Adrenal gland (tissue), 19 donors: ENCODE measurements at places on chromosomes 2 and 18.
A peak's percentile ranks its signal among the peaks of the same experiment; 100 is the strongest.

DNA sequence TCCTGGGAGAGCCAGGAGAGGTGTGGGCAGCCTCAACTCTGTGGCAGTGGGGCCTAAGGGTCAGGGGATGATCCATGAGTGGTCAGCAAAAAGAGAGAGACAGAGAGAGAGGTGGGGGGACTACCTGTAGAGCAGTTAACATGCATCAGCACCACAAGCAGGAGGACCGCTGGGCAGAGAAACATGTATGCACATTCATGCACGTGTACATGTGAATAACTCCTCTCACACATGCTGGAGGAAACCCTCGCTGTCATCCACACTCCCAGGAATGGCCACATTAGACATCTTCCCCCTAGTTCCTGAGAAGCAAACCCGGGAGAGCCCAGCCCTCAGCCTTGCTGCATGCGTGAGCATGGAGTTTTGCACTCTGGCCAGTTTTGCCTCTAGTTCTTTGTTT is 166.1 kb downstream of the SMAD7 start:
- no peak for DNase-seq

- DNase-seq = no peak
These were observed 149.4 kb upstream of the SMAD2 start for GRCh38 chr18:48079885-48080284.

GRCh38 chr2:140717481-140717880 is 1413.3 kb downstream of the LRP1B start:
- DNase-seq = no peak

- DNase-seq = peak; percentile 75
These were observed 25.8 kb downstream of the PHLPP1 start for GRCh38 chr18:62741118-62741566.

DNA sequence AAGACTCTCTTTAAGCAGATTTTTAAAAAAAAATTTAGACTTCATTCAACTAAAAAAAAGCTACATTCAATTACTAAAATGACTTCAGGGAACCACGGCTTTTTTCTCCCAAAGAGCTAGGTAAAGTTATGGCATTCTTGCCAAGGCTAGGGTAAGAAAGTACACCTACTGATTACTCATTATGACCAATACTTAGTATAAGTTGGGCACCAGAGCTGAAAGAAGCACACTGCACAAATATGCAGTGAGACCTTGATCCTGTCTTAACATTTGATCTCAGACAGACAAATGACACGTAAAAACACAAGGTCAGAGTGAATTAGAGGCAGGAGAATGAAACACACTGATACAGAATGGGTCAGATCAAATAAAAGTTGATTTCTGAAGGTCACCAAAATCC is 88.7 kb downstream of the THADA start:
- DNase-seq = no peak

- DNase-seq = no peak
These were observed 24.1 kb upstream of the GFPT1 start for GRCh38 chr2:69411120-69411519.

GRCh38 chr2:236546561-236547002 is 23.0 kb upstream of the ACKR3 start:
- DNase-seq = no peak

DNA sequence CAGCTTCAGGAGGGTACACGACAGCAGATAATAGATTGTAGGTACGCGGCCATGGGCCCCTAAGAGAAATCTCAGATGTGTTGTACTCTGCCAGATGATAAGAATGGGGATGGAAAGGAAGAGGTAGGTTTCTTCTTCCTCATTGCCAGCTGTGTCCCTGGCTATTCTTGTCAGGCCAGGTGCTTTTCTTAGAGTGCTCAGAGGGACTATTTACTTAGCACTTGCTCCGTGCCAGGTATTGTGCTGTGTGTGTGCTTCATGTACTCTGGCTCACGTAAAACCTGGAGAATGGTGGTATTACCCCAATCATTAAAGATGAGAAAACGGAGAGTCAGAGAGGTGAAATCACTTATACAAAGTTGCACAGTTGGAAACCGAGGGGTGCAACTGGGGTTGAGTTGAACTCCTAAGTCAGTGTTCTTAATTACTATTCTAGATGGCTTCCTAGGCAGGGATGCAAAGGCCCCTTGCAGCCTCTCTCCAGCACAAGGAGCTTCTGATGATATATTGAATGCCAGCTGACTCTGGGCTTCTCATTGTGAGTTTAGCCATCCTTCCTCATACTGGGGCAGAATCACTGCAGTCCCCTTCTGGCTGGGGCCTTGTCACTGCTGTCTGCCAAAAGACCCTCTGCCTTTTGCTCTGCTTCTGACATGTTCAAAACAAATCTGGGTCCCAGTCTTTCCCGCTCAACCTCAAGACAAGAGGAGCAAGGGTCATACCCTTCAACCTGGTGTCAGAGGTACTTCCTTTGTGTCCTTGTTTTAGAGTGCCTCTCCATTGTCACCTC is 60.7 kb downstream of the LYPD1 start:
- no peak for DNase-seq

DNA sequence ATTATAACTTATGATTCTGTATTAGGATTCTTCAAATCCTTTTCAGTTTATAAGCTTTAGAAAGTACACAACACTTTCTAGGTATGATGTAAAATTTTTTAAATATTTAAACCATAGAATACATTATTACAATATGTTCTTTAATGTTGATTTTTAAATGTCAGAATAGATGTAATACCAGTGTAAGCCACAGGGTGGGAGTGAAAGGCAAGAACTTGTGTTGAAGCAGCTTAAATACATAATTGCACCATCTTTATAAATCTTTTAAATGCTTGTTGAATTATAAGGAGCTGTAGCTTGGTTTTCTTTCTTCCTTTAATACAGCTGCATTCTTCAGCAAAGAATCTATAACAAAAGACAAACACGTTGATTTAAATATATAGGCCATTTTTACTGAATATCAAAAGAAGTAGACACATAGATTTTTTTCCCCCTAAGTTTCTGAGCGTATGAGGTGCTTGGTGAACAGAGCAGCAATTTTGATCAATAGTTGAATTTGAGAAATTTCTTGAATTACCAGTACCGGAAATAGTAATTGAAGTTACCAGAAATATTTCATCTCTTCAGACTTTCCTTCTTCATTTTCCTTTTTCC is 63.0 kb downstream of the TANK start:
- no peak for DNase-seq

GRCh38 chr2:85681776-85682175 is 12.4 kb upstream of the GNLY start:
- DNase-seq = no peak

DNA sequence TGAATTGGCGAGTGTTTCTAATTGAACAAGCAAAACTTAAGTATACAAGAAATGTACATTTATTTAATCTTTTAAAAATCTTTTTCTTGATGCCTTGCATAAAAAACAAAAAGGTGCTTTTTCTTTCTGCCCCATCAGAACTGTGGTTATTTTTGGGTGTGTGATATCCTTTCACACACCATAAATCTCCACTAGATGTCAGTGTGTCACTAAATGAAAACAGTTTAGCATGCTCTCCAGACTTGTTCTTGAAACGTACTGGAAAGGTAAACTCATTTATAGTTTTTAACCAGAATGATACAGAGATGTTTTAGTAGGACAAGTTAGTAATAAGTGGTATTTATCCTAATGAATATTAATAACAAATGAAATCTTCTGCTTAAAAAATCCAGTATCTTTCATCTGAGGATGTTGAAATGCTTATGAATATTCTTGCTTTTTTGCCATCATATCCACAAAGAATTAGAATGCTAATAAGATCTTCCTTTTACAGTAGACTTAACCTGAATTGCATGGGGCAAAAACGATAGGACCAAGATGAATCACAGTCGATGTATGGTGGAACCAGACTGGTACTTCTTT is 96.8 kb downstream of the UBE2E3 start:
- DNase-seq = no peak

DNA sequence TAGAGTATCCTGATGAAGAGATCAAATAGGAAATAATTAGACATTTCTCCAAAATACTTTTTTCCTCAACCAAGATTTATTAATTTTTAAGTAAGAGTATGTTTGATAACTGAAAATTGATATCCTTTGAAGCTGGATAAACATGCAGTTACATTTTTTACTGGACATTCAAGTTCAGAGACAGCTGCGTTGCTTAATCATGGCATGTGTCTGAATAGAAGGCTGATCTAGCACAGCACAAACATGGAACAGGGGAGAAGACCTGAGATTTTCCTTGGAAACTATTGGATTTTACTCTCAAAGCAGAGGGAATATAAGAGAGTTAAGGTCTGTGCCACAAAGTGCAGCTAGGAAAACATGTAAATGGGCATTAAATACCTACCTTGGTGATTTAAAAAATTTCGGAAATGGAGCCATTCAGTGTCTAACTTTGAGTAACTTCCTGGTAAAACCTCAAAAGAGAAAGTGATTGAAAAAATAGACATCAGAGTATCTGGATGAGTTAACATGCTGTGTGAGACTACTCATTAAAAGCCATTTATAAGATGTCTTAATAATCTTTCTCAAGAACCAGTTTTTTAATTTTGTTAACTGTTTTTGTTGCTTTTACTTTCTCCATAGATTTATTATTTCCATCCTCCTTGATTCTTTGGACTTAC is 31.8 kb downstream of the CRIM1 start:
- no peak for DNase-seq

GRCh38 chr18:65498605-65499004 is 252.2 kb upstream of the CDH7 start:
- DNase-seq = no peak

- DNase-seq = no peak
These were observed 27.2 kb downstream of the ANKRD29 start for GRCh38 chr18:23635283-23636070.

DNA sequence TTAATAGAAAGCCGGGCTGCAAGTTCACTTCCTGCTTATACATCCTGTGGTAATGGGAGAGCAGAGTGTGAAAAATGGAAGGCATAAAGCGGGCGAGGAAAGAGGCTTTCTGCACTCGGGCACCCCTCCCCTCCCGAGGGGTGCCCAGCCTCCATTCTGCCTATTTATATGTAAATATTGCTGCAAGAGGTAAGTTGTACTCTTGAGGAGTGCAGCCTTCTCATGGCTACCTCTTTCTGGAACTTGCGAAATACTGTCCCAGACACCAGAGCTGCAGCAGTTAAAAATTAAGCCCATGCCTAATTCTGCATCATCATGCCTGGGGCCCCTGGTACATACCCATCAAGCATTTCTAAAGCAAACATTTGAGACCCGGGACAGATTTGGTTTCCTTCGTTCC is 156.0 kb downstream of the GBX2 start:
- DNase-seq = no peak

DNA sequence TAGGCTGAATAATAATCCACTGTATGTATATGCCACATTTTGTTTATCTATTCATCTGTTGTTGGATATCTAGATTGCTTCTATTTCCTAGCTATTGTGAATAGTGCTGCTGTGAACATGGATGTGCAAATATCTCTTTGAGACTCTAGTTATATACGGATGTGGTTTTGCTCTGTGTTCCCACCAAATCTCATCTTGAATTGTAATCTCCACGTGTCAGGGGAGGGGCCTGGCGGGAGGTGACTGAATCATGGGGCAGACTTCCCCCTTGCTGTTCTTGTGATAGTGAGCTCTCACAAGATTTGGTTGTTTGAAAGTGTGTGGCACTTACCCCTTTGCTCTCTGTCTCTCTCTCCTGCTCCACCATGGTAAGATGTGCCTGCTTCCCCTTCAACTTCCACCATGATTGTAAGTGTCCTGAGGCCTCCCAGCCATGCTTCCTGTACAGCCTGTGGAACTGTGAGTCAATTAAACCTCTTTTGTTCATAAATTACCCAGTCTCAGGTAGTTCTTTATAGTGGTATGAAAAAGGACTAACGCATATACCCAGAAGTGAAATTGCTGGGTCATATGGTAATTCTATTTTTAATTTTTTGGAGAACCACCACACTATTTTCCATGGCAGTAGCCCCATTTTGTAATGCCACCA is 86.1 kb upstream of the UPP2 start:
- no peak for DNase-seq

DNA sequence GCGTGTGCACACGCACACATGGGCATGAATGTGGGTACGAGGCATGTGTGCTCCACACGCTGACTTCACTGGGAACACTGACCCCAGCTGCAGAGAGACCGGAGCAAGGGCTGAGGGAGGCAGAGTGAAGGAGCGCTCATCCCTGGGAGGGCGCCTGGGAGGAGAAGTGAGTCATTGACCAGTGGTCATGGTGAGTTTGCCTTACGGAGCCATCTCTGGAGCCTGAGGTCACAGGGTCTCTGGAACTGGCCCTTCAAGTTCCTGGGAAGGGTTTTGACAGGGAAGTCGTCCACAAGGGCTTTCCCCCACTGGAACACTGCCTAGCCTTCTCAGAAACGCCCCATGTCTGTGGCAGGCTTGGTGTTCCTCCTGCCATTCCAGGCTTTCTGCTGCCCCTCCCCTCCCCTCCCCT is 14.3 kb upstream of the TMEM185B start:
- no peak for DNase-seq

DNA sequence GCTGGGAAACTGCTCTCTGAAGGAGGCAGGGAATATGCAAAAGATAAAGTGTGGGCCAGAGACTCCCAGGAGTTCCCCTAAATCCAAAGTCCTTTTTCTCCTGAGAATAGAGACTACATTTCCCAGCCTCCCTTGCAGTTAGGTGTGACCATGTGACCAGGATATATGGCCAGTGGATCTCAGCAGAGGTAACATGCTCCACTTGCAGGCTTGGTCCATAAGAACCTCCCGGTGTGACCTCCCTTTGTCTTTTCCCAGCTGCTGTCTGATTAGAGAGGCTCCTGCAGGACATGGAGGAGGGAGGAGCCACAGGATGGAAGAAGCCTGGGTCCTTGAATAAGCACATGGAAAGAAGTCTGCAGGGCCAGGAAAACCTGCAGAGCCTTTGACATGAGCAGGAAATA is 76.2 kb downstream of the TGFA start:
- no peak for DNase-seq

DNA sequence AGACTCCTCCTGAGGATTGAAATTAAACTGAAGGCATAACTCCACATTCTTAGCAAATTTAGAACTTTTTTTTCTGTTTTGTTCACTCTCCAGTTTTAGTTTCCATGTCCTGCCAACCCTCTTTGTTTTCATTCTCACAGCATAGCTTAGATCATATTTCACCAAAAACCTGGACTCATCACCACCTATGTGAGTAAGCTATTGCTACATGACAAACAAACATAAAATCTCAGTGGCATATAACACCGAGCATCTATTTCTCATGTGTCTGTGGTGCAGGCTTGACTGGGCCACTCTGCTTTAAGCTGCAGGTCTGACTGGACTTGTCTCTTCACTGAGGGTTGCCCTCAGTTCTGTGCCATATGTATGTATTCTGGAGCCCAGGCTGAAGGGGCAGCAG is 385.2 kb downstream of the ARHGAP15 start:
- DNase-seq = no peak

GRCh38 chr2:183010112-183010511 is 28.1 kb downstream of the NCKAP1 start:
- DNase-seq = peak; percentile 56

GRCh38 chr18:24875286-24875685 is 414.8 kb downstream of the HRH4 start:
- no peak for DNase-seq

GRCh38 chr18:29241199-29241598 is 1064.3 kb upstream of the CDH2 start:
- DNase-seq = no peak

GRCh38 chr2:226121046-226121738 is 678.4 kb downstream of the IRS1 start:
- DNase-seq = no peak
